ENCODE measurements at places on chromosomes 6 and 20.

DNA sequence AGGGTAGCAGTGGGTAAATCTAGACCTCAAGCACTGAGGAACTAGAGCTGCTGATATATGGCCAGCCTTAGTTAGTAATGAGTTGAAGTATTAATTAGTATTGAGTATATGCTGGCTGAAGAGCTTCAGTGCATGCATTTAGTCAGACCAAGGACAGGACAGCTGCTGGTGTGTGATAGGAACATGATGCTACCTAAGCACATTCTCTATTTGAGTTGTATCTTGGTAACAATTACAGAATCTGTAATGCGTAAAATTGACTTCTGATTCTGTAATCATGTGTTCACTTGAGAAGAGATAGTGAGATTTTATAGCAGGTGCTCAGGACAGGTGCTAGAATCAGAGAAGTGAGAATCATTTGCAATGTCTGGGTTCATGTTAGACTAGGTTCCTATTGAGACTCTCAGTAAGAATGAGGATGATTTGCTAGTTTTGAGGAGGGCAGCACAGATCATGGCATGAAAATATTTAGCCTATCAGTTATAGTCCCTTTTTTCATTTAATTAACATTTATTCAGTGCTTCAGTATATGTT lies 369.4 kb upstream of the HS3ST5 start:
- DNase-seq = no peak

- no peak for DNase-seq
Measured at GRCh38 chr6:79040083-79040482, 38.0 kb downstream of the PHIP start.

DNA sequence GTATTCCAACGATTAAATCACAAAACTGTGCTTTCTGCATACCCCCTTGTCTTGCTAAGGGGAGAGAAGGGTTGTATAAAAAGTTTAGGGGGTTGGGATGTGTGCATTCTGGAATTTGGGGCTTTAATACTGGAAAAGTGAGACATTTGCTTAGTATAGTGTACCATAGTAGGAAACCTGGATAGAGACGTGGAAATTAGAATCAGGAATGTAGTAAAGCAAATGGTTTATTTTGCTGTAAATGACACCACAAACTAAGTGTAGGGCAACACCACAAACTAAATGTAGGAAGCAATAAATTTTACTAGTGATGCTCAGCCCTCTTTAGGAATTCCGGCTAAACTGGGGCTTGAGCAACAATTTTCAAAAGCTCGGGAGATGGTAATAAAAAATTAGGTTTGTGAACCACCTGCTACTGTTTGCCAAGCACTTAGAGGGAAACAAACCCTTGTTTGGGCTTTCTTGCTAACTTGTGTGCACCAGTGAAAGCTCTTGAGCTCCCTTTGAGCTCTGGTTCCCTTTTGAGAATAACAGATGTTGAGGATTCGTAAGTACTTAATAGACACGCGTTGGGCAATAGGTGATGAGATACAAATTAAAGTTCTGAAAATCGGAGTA lies 13.8 kb downstream of the BRD2 start:
- DNase-seq = no peak

GRCh38 chr20:41000628-41001027 lies 28.0 kb upstream of the TOP1 start:
- no peak for DNase-seq

DNA sequence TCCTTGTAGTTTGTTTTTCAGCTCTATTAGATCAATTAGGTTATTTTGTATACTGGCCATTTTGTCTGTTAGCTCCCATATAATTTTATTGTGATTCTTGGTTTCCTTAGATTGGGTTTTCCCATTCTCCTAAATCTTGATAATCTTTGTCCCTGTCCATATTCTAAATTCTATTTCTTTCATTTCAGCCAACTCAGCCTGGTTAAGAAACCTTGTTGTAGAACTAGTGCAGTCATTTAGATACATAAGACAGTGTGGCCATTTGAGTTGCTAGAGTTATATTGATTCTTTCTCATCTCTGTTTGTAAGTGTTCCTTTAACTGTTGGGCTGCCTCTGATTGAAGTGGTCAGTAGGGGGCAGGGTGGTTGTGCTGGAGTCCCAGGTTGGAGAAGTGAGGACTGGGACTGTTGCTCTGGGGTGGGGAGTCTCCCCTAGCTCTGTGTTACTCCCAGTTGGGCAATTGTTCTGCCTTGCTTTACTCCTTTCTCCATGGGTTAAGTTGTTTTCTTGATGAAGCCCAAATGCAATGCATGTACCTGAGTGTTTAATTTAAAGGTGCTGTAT lies 98.8 kb upstream of the NRN1 start:
- no peak for DNase-seq

DNA sequence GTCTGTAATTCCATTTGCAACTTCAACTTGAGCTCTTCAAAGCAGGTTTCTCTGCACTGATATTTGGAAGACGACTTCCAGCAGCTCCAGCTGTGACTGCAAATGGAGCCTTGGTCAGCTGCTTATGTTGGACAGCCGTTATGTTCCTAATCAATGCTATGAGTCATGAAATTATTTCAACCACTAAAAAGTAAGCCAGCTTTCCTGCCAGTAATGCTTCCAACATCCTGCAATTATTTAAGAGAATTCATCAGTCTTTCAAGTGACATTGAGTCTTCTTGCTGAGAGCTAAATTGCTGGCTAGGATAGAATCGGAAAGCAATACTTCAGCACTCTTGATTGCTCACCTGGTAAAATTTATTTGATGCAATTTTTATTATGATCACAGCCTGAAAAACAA lies 375.7 kb downstream of the MMUT start:
- no peak for DNase-seq

GRCh38 chr6:158324136-158324535 lies 11.9 kb downstream of the TULP4 start:
- DNase-seq = no peak

- DNase-seq = no peak
Measured at GRCh38 chr6:36840432-36841403, 1.5 kb upstream of the CPNE5 start.

DNA sequence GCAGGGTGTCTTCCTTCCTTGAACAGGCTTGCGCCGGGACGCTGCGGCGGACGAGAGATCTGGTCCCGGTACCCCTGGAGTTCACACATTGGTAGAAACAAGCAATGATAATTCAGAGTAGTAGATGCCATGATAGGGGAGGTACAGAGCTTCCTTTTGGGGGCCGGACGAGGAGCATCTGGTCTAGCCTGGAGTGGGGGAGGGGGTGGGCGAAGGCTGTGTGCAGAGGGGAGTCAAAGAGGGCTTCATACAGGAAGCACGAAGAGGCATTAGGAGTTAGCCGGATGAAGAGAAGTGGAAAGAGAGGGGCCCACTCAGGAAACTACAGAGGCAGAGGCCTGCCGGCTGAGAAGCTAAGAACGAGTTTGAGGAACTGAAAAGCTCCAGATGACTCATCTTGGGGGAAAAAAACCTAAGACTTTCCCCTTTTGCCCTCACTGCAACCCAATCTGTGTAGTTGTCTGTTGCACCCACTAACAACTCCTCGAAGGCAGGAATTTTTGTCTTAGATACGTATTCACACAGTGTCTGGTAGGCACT lies 611 bp downstream of the CNPY3 start:
- DNase-seq = peak; percentile 71

DNA sequence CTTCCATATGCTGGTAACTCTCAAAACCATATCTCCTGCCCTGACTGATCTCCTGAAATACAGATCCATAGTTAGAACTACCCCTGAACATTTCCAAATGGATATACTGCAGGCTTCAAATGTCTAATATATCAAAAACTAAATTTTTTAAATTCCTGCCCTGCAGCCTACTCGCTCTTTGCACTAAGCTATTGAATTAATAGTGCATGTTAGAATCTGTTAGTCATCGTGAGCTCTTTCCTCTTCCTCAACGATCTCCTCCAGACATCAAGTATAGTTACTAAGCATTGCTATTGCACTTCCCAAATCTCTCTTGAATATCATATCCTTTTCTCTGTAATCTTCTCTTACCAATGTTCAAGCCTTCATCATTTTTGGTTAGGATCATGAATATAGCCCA lies 26.0 kb upstream of the RSPO3 start:
- no peak for DNase-seq

Measured in stimulated activated CD8-positive, alpha-beta memory T cell treated with anti-CD3 and anti-CD28 coated beads, Interleukin-7, amount 100 ng/mL, for 48 hours (primary cell).